Central memory CD4-positive, alpha-beta T cell (primary cell): ENCODE measurements at places on chromosomes 1 and 21.
A peak's percentile ranks its signal among the peaks of the same experiment; 100 is the strongest.

- no peak for DNase-seq
Measured at GRCh38 chr1:98426092-98426491, 235.4 kb upstream of the SNX7 start.

- no peak for DNase-seq
Measured at GRCh38 chr1:226987623-226988333, 47.7 kb downstream of the COQ8A start.

DNA sequence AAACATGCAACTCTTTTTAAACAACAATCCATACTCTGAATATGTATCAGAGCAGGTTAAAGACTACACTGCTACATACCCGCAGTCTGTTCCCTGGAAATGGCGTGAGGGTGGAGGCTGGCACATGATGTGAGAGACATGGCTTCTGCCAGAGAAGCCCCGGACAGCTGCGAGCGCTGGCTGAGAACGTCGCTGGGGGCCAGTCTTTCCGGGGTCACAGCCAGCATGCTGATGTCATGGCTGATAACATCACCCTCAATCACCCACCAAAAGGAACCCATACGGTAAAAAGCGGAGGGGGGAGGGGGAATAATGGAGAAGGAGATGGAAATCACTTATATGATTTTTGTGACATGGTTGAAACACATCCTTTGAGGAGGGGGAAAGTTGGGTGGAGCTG, 29.1 kb downstream of the C1orf198 start:
- no peak for DNase-seq

DNA sequence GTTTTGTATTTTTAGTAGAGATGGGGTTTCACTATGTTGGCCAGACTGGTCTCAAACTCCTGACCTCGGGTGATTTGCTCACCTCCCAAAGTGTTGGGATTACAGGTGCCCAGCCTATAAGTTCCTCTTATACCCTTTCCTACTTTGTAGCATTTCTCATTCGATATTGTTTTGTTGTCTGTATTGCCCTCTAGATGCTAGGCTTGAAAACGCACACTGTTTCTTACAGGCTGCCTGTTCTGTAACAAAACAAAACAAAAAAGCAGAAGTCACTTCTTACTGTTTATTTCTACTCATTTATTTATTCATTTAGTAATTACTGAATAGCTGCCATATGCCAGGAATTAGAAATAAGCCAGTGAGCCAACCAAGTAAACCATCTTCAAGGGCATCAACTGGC, 136.9 kb upstream of the BMP8A start:
- DNase-seq, result no peak

GRCh38 chr1:91672601-91673161, 172.0 kb downstream of the CDC7 start:
- no peak for DNase-seq

GRCh38 chr1:18513995-18514394, 33.3 kb downstream of the KLHDC7A start:
- DNase-seq, result no peak

DNA sequence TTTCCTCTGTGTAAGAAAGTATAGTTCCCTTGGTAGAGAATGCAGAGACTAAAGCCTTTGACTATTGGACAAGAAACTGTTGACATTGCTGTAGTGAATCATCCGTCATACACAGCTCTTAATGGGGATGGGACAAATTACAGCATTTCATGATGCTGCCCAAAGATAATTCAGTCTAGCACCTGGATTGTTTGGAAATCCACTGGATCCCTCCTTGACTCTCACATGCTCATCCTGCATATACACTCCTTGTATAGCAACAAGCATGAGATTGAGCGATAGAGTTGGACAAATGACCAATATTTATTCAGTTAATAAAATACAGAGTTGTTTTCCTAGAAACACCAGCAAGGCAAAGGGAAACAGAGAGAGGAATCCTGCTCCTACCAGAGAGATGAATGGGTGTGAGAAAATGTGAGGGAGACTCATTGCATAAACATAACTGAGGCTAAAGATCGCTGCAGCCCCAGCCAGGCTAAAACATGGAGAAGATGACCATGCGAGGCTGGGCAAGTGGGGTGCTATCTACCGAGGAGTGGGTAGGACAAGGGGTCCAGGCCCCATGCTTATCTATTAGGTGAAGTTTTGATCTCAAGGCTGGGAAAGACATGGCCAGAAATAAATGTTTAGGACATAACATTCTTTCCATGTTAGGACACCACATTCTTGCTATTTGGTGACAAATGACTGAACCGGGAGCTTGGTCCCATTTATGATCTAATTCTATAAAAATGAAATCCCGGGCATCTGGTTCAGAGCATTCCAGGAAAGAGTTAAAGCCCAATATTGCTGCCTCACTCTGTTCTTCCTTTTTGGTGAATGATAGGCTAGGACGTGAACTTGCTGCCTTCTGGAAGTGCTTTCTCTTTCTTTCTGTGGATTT, 153.2 kb downstream of the TGFB2 start:
- DNase-seq, result no peak

GRCh38 chr1:174872615-174873058, 127.1 kb upstream of the CACYBP start:
- DNase-seq, result no peak

DNA sequence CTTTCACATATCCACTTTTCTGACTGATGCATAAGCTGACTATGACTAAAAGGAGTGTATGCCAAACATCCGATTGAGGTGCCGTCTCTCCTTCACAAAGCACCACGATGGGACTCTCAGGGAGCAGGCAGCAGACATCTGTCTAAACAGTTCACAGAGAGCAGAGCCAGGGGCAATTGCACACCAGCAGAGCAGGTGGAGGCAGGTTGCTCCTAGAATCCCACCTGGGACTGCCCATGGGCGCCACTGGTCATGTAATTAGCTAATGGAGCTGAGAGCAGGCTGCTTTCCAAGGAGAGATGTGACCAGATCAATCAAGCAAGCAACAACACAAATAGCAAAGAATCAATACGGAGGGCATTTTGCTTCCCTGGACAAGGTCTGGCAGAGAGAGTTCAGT, 30.5 kb upstream of the COA6 start:
- no peak for DNase-seq

- DNase-seq, result no peak
Measured at GRCh38 chr1:64470665-64471217, 812 bp downstream of the CACHD1 start.

- DNase-seq, result peak; percentile 48
Measured at GRCh38 chr1:244319283-244320132, 132.2 kb downstream of the ADSS2 start.

DNA sequence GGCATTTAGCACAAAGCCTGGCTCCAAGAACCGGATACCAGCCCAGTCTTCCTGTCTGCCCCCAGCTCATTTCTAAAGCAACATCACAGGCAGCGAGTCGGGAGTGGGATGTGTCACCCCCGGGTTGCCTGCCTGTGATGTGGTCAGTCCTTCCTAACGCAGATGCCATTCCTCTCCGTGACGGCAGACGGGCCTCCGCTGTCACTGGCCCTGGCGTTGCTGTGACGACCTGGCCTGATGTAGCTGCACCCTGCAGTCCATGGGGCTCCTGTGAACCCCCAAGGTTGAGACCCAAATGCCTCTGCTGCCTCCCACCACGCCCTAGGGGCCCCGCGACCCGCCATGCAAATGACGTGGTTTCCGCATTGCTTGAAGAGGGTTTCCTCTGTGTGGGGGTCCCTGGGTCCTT, 12.3 kb downstream of the TNFRSF1B start:
- DNase-seq, result peak; percentile 94

GRCh38 chr1:35426097-35426586, 131.1 kb downstream of the KIAA0319L start:
- DNase-seq, result no peak
